ENCODE measurements at places on chromosomes 6 and 20. TPM values are rescaled to one million over a fixed set of nuclear protein-coding genes. Genes with fewer than 3 reads are reported as not detected.

- DNase-seq, result peak; percentile 73
Measured at GRCh38 chr6:158849899-158850806, 31.0 kb upstream of the EZR start.

GRCh38 chr6:26367114-26367513 is 2.1 kb downstream of the BTN3A2 start:
- no peak for DNase-seq

- DNase-seq, result no peak
Measured at GRCh38 chr6:1468126-1468525, 78.8 kb downstream of the FOXF2 start.

DNA sequence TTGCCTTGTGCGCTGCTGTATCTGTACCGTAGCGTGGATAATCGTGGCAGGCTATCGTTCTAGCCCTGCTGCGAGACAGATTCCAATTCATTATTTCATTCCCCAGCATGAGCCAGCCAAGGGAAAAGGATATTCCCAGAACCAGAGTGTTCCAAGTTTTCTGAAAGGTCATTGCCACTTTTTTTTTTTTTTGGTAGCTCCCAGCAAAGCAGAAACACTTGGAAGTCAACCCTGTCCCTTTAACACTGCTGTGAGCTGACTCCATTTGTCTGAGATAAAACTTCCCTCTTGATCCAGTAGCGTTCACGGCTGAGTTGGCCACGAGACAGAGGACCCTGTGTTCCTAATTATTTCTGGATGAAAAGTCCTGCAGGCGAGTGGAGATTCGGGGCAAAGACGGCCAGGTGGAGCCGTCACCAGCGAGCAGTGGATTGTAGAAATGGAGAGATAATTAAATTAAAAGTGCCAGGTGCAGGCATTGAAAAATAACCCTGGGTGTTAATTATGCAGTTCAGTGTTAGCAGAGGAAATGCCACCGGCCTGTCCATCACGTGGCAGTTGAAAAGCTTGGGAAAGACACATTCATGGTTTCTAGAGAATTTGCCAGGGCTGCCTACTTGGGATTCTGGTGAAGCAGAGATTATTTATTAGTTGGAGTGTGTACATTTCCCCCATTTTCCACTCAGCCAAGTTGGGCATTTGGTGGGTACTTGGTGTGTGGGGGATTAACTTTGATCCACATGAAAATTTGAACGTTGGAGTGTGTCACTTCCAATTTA is 164.2 kb downstream of the SLC24A3 start:
- no peak for DNase-seq

DNA sequence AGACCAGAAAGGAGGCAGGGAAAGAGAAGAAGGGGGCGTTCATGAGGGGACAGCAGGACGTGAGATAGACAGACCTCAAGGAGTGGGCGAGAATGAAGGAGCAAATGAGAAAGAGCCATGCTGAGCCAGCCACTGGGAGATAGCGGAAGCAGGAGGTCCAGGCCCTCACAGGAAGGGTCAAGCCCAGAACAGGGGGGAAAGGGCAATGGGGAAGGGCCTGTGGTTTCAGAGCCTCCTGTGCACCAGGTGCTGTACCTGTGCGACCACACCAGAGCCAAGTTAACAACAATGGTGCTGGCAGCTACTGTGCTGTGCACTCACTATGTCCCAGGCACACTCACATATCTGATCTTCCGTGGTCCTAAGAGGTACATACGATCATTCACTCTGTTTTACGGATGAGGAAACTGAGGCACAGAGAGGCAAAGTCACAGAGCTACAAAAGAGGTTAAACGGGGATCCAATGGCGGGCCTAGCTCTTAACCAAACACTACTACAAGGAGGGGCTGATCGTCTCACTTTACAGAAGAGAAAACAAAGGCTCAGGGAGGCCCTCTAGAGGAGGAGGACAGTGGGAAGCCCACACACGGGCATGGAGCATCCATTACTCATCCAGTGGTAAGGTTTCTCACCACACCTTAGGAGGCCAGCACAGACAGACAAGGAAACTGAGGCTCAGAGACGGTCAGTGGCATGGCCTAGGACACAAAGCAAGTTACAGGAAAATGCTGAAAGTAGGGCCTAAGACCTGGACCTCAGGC is 129.1 kb downstream of the PREX1 start:
- DNase-seq, result no peak

DNA sequence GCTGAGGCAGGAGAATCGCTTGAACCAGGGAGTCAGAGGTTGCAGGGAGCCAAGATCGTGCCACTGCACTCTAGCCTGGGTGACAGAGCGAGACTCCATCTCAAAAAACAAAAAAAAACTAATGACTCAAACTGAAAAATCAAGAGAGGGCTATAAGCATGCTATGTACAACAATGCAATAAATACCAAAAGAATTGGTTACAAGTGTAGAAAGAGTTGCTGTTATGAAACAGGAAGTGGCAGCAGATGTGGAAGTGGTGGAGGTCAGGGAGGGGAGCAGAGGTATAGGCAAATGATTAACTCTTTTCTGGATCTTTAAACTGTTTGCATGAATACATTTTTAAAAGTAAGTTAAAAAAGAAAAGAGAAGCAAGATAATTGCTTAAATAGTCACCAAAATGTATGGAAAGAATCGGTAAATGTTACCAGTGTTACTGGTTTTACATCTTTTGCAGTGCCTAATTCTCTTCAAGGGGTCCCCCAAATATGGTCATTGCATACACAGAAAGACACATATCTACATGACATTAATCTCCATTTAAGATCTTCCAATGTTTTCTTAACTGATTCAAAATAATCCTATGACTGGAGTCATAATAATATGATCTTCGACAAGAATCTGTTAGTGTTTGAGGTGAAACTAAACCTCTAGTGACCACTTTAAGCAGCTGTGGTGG is 15.0 kb downstream of the CALHM6 start:
- DNase-seq, result peak; percentile 68

GRCh38 chr6:69580706-69581105 is 216.1 kb downstream of the LMBRD1 start:
- no peak for DNase-seq

The BPI gene
- total RNA-seq, result not detected

The GTSF1L gene
- total RNA-seq, result not detected

The MCHR2 gene
- total RNA-seq, result not detected

The WDR27 gene
- 18.1 TPM for total RNA-seq

The GSTA2 gene
- total RNA-seq, result not detected
